Endodermal cell (in vitro differentiated cells): ENCODE measurements at places on chromosomes 13 and 19. TPM values are rescaled to one million over a fixed set of nuclear protein-coding genes. Genes with fewer than 3 reads are reported as not detected.

CARD8 gene
- 27.8 to 47.4 TPM (median 44.6 TPM) in 3 replicates for total RNA-seq

TMPRSS9 gene
- total RNA-seq, result 0.95 and 1.2 TPM in 2 replicates

MAB21L1 gene
- 0.19 TPM in 1 of 3 replicates, not detected in the others for total RNA-seq

MEIS3 gene
- total RNA-seq, result 47.7 to 70.7 TPM (median 51.3 TPM) in 3 replicates

CACNA1A gene
- total RNA-seq, result 10.6 to 28.9 TPM (median 10.9 TPM) in 3 replicates

HCN2 gene
- 0.75 and 0.84 TPM in 2 replicates for total RNA-seq

WDR88 gene
- not detected in 3 replicates for total RNA-seq

KRTDAP gene
- 1.8 and 3.4 TPM in 2 replicates for total RNA-seq

YJEFN3 gene
- total RNA-seq, result 4.7 to 10.8 TPM (median 7.3 TPM) in 3 replicates

MED29 gene
- total RNA-seq, result 31.3 to 44.6 TPM (median 32.6 TPM) in 3 replicates

LGI4 gene
- 0.27 to 0.70 TPM (median 0.59 TPM) in 3 replicates for total RNA-seq

PGLYRP2 gene
- not detected in 2 replicates for total RNA-seq

IZUMO2 gene
- 0.79 TPM in 1 of 2 replicates, not detected in the other for total RNA-seq

TMC4 gene
- 32.7 to 55.5 TPM (median 41.1 TPM) in 3 replicates for total RNA-seq

F10 gene
- 16.5 and 18.7 TPM in 2 replicates for total RNA-seq

ZIM2 gene
- not detected in 3 replicates for total RNA-seq

STOML3 gene
- not detected in 2 replicates for total RNA-seq

DNA sequence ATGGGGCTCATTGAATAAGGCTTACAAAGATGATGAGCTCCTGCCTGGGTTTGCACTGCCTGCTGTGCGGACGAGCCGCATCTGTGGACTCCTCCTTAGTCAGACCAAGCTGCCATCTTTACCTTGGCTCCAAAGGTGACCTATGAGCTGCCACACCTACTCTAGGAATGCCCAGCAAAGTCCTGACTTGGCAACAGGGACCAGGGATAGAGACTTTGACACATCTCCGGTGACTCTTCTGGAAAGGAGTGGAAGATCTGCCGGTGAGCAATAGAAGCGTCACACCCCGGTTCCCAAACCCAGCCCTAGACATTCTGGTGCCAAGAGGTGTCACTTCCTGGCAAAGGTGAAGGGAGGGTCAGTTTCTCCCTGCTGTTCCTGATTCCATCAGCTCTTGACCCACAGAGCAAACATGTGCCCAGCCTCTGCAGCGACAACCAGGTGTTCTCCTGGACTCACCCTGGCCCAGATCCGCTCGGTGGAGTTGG, 50.2 kb upstream of the GTF3A start:
- DNase-seq, result no peak

GRCh38 chr13:20311596-20311995, 79.5 kb upstream of the GJB6 start:
- no peak for DNase-seq

GRCh38 chr19:1081301-1082164, 13.6 kb downstream of the POLR2E start:
- DNase-seq, result no peak

- DNase-seq, result no peak
Observed at GRCh38 chr13:98940325-98941001, 37.4 kb downstream of the DOCK9 start.

DNA sequence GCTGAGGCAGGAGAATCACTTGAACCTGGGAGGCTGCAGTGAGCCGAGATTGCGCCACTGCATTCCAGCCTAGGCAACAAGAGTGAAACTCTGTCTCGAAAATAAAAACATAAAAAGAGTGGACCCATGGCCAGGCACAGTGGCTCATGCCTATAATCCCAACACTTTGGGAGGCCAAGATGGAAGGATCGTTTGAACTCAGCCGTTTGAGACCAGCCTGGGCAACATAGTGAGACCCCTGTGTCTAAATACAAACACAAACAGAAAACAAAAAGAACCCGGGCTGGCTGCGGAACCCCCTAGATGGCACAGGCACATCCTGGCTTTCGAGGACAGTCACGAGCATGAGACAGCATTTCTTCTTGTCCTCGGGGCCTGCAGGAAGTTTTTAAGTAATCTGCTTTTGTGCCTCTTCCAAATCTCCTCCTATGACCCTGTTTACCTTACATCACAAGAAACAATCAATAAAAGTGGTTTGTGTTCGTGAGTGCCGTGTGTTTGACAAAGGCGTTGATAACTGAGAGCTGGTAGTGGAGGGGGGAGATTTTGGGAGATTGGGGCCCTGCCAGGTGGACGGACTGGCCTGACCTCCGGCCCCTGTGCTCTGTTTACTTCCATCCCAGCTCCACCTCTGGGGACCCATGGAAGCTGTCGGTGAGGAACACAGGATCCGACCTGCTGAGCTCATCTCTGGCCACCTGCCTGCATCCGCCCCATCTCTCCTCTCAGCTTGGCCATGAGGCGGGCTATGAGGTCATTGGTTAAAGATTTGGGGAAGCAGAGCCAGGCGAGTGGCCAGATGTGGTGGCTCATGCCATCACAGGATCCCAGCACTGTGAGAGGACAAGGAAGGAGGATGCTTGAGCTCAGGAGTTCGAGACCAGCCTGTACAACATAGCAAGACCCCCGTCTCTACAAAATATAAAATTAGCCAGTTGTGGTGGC, 5.9 kb upstream of the GDF15 start:
- DNase-seq, result peak; percentile 74

DNA sequence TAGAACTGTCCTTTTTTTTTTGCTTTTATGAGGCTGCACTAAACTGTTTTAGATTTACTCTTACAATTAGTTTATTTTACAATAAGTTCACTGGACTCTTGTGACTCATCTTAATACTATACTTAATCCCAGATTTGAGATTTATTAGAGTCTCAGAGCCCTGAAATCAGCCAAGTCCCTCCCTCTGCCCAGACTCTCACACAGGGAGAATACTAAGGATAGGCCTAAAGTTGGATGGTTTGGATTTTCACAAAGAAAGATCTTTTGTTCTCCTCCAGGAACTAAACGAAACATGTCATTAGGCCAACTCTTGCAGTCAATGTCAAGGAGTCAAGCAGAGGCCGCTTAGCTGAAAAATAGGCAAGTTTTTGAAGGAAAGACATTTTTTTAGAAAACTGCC, 42.7 kb upstream of the MIR17HG start:
- no peak for DNase-seq

GRCh38 chr19:1017115-1017905, 3.6 kb downstream of the TMEM259 start:
- DNase-seq, result no peak

GRCh38 chr19:57308514-57308913, 11.8 kb upstream of the ZNF543 start:
- DNase-seq, result no peak

GRCh38 chr19:28168557-28168956, 1044.4 kb downstream of the UQCRFS1 start:
- peak; percentile 91 for DNase-seq

DNA sequence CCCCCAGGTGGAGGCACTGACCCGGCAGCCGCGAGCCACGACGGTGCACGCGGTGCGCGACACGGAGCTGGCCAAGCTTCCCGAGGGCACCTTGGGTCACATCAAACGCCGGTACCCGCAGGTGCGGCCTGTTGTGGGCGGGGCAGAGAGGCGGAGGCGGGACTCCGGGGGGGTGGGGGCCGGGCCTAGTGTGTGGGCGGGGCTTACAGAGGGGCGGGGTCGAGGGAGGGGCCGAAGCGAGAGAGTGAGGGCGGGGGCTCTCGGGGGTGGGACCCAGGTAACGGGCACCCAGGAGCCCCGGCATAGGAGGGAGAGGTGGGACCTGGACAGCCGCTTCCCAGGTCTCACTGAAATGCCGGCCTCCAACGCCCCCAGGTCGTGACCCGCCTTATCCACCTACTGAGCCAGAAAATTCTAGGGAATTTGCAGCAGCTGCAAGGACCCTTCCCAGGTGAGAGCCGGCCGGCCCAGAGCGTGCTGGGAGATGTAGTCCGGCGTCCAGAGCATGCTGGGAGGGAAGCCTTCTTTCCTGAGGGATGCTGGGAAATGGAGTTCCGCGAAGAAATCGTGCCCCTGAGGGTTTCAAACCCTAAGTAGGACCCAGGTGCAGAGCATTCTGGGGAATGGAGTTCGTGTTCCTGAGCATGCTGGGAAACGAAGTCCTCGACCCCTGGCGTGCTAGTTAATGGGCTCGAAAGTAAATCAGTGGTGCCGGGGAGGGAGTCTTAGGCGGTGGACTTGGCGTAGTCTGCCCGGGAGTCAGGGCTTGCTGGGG, 15.7 kb downstream of the PNPLA6 start:
- DNase-seq, result peak; percentile 98

DNA sequence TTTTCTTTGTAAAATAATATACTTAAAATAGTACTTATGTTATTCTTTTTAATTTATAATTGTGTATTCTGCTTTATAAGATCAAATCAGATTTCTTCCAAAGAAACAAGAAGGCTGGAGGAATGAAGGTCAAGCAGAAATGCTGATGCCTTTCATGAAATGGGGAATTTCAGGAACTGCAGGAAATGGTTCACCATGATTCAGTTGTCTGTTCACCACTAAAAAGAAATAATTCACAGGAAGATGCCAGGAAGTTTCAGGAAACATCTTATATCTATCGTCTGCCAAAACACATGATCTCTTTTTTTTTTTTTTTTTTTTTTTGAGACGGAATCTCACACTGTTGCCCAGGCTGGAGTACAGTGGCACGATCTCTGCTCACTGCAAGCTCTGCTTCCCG, 15.7 kb upstream of the SCEL start:
- no peak for DNase-seq

DNA sequence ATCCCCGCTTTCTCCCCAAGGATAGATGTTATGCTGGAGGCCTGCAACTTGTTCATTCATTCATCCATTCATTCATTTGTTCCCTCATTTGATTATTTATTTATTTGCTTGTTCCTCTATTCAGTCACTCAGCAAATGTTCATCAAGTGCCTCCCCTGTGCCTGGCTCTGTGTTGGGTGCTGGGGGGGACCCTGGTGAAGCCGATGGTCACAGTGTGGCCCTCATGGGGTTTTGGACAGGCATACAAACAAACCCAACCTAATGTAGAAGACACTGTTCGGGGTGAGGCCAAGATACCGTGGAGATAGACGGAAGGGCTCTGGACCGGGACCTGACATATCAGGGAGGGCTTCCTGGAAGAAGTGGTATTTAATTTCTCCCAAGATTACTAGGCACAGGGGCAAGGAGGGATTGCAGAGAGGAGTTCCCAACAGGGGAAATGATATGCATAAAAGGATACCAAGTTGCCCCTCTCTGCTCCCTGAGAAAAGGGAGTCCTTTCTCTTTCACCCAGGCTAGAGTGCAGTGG, 58.1 kb downstream of the ZNF536 start:
- DNase-seq, result no peak

- DNase-seq, result no peak
Observed at GRCh38 chr13:68417801-68418200, 1187.7 kb upstream of the PCDH9 start.

DNA sequence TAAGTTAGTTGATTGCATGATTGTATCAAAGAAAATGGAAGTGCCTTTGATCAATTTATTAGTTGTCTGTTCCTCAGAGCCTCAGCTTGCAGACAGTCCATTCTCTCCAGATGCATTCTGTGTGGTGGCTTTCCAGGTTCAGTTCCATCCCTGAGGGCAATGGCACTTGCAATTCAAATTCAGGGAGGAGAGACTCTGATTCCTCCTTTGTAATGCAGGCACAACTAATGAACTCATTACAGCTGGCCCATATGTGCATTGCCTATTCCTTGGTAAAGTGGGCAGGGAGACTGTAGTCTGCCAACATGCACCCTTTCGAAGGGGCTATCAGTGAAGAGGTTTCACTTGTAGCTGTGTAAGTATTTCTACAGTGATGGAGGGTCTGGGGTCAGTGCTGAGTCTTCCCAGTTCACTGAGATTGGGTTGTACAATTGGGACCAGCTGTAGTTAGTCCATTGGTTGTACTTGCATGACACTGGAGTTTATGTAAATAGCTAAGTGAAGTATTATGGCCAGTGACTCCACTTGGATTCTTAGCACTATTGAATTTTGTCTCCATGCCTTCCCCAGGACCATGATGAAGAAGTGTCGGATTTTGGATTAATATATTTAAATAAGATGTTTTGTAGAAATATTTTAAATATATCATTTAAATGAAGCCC, 401.7 kb downstream of the GPC6 start:
- DNase-seq, result no peak

DNA sequence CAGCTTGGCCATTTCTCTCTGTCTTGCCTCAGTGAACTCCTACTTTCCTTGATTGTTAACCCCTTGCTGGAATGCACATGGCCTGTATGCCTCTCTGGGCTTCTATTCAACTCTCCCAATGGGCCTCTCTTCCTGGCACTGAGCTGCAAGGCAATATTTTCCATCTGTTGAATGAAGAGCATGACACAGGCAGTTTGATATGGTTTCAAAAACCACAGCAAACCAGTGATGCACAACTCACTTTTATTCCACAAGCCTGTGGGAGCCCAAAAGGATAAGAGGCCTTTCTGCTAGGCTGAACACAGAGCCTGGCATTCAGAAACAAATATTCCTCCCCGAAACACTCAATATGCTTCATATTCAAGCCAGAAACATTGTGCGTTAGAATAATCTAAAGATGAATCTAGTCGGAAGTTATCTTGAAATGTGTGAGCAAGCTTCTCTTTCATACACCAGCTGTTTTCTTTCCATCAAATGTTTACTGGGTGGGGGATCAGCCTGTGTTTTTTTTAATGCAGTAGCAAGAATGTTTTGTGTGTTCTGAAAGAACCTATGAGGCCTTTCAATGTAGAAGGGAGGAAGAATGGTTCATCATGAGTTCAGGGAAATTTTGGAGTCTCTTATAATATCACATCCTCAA, 443.1 kb upstream of the SPRY2 start:
- DNase-seq, result no peak

- DNase-seq, result no peak
Observed at GRCh38 chr13:79440958-79441528, 35.0 kb upstream of the RBM26 start.

- DNase-seq, result no peak
Observed at GRCh38 chr13:113577881-113578435, 6.6 kb upstream of the TFDP1 start.

DNA sequence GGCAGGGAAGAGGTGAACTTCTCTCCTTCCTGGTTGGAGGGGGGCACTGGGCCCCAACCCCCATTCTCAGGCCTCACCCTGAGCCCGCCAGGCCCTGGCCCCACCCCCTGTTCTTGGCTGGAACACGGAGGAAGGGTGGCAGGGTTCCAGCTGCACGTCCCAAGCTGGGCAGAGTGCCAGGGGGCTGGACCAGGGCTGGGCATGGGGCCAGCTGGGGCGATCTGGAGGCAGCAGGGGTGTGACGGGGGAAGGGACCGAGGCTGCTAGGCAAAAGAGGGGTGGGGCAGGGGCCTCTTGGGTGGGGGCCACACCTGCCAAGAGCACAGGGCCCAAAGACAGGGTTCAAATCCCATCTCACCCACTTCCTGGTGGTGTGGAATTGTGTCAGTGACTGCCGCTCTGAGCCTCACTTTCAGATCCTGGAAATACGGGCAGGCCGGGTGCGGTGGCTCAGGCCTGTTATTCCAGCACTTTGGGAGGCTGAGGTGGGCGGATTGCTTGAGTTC, 2.2 kb downstream of the HIF3A start:
- DNase-seq, result peak; percentile 63

DNA sequence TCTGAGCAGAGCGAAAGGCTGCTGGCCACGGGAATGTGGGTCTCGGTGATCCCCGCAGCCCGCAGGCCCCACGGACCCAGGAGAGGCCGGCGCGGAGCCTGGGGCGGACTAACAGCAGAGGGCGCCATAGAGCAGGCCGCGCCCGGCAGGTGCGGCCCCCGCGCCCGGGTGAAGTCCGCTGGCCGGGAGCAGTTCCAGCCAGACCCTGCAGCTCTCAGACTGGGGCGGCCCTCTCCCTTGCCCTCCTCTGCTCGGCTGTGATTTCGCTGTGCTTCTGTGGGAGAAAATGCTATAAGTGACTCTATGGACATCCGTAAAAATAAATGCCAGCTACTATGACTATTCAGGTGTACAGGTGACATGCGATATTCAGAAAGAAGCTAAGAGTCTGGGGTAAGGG, 37.7 kb downstream of the GSX1 start:
- DNase-seq, result peak; percentile 88

- DNase-seq, result no peak
Observed at GRCh38 chr19:46955813-46956371, 63.7 kb upstream of the NPAS1 start.
